Smooth muscle cell of the brain vasculature (primary cell): ENCODE measurements at places on chromosomes 6 and 20.

DNA sequence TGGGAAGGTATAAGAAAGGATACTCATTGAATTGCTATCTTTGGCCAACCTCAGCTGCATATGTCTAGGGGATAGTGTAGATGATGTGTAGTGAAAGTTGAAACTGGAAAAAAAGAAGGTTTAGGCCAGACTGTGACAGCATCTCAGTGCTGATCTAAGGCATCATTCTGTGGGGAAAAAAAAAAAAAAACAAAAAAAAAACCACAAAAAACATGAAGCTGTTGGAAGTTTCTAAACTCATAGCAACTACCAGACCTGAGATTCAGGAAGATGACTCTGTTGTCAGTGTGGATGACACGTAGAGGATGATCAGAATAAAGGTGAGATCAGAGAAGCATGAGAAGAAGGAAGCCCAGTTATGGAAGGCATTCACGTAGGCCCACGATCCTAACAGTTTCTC lies 100.8 kb upstream of the CNKSR3 start:
- no peak for DNase-seq

DNA sequence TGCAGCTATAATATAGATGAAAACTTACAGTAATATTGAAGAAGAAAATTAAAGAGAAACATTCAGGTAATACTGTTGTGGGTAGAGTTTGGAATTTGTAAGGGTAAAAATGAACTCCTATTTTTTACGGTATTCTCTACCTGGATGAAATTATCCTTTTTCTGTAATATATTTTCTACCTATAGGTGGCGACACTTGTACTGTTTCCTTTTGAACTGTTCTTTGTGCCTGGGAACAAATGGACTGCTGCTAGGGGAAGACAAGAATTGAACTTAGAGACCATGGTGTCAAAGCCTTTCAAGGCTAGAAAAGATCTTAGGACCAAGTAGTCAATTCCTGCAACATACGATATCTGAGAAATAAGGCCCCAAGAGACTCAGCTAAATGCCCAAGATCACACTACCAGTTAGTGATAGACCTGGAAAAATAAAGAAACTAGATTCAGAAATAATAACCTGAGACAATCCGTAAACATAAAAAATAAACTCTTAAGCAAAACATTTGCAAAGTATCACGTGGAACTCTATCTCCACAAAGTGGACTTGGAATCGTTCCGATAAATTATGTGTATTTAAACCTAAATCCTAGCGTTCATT lies 383.8 kb downstream of the TFAP2A start:
- DNase-seq: no peak

DNA sequence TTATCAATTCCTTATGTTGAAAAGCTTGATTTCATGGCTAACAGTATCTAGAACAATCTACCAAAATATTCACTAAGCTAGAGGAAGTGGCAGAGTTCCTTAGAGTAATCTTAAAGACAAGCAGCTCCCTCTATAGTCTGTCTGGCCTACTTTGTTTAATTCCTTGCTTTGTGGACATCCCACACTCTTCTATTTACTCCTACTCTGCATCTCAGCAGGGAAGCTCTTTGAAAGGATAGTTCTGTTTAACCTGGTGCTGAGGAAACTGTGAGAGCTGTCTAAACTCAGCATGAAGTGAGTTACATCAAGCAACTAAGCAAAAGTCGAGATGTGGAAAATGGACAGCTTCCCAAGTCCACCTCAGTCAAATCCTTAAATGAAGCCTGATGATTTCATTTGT lies 4.3 kb downstream of the REV3L start:
- DNase-seq: peak; percentile 49

- DNase-seq: no peak
These were observed 522.5 kb downstream of the EPM2A start for GRCh38 chr6:145212813-145213212.

- no peak for DNase-seq
These were observed 24.6 kb downstream of the KDM1B start for GRCh38 chr6:18179770-18180356.

DNA sequence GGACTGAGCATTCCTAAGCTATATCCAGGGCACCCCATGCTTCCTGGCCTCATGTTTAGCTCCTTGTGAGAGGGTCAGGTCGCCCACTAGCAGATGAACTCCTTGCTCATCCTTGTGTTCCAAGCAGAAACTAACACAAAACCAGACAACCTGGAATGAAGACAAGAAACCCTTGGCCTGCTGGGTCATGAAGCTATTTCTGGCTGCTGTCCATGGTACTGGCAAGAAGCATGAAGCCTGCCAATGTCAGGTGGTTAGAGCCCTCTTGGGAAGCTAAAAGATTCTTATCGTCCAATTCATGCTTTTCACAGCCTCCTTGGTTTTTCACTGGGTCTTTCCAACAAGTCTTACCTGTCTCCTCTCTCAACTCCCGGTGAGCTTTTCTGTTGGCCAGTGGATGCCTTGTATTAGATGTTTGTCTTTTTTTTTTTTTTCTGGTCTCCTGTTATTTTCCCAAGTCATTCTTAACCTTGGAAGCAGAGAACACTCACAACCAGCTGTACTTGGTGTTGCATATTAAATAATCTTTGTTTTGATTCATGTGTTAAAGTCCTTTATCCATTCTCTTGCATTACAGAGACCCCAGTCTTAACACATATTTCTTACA lies 180.3 kb downstream of the ANKRD60 start:
- peak; percentile 23 for DNase-seq

GRCh38 chr6:101395345-101395744 lies 1.8 kb downstream of the GRIK2 start:
- no peak for DNase-seq

DNA sequence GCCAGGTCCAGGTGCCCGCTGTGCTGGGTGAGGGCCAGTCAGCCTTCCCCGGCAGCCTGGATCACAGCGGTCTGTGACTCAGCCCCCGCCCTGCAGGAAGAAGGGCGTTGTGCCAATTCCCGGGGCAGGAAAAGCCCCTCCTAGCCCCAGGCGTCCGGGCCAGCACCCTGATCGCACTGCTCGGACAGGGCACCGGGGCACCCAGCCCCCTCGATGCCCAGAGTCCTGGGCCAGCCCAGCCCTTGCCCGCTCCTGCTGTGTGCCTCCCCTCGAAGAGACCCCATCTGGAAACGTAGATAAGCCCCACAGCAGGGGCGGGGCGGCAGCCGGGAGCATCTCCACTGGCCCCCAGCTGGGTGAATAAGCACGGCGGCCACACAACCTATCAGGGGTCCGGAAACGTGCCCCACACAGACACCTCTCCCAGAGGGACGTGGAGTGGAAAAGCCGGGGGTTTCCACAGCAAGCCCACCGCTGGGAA lies 9.9 kb downstream of the LAMA5 start:
- peak; percentile 70 for DNase-seq

- DNase-seq: no peak
These were observed 45.1 kb downstream of the OGFRL1 start for GRCh38 chr6:71333697-71334096.

DNA sequence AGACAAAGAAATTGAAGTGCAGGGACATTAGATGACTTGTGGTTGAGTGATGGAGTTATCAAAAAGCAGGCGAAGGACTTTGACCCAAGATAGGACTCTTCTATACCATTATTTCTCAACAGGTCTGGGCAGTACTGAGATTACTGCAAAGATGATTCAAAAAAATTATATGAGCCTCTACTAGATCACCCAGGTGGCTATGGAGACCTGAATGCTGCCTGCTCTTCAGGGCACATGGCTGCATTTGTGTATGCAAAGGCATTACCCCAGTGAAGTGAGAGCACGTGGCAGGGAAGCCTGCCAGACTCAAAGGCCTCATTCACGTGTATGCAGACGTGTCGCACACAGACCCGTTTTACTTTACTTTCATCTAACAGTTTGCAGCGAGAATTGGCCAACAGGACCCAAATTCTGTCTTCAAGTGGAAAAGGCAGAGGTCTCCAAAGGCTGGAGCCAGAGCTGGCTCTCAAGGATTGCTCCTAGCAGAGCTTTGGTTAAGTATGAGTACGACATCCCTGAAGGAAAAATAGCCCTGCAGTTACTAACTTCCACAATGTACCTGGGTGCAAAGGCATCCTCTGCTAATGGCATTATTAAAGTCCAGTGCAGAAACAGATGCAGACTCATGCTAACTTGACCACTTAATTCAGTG lies 113.8 kb upstream of the ARMC2 start:
- no peak for DNase-seq

DNA sequence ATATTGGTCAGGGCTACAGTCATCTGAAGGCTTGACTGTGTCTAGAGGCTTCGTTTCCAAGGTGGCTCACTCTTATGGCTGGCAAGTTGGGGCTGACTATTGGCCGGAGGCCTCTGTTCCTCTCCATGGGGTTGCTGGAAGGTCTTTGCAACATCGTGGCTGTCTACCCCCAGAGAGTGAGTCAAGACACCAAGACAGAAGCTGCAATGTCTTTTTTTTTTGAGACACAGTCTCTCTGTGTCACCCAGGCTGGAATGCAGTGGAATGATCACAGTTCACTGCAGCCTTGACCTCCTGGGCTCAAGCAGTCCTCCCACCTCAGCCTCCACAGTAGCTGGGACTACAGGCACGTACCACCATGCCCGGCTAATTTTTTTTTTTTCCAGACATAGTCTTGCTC lies 29.4 kb upstream of the KIF3B start:
- no peak for DNase-seq

- DNase-seq: no peak
These were observed 72.9 kb downstream of the SLC22A3 start for GRCh38 chr6:160420969-160421556.

GRCh38 chr6:53119349-53119748 lies 29.3 kb downstream of the GCM1 start:
- no peak for DNase-seq

GRCh38 chr20:62925420-62926228 lies 681 bp downstream of the DIDO1 start:
- no peak for DNase-seq

- DNase-seq: peak; percentile 18
These were observed 622 bp upstream of the KIZ start for GRCh38 chr20:21125072-21125848.

- DNase-seq: no peak
These were observed 77.5 kb upstream of the BEND3 start for GRCh38 chr6:107192830-107193229.

- DNase-seq: no peak
These were observed 132.5 kb downstream of the EPM2A start for GRCh38 chr6:145602726-145603326.

DNA sequence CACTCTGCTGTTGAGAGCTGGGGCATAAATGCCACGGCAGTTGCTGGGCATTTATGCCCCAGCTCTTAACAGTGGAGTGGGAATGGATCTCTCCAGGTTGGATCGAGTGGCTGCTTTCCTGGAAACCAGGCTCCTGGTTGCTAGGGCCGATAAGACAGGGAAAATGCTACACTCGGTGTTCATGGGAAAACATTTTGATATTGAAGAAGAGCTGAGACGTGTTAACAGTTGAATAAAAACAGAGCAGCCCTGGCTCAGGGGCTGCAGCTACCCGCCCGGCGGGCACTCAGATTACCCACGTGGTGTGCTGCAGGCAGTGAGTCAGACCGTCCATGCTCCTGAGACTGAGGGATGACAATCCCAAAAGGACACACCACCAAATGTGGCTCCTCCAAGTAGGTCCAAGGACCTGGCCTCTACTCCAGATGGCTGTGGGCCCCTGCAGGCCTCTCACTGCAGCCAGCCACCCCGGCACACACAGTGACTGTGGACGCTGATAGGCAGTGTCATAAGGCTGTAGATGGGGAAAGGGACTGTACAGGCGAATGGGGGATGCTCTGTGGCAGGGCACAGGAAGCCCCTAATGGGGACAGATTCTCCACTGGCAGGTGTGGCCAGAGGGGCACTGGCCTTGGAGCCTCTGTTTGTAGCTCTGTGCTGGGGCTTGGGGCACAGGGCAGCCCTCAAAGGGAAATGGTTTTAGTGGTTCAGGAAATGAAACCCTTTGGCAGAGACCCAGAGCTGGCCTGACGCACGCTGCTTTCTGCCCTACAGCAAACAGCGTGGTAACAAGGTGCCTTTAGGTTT lies 237.8 kb downstream of the LY86 start:
- DNase-seq: no peak

GRCh38 chr6:37492236-37492972 lies 7.3 kb downstream of the CCDC167 start:
- no peak for DNase-seq

DNA sequence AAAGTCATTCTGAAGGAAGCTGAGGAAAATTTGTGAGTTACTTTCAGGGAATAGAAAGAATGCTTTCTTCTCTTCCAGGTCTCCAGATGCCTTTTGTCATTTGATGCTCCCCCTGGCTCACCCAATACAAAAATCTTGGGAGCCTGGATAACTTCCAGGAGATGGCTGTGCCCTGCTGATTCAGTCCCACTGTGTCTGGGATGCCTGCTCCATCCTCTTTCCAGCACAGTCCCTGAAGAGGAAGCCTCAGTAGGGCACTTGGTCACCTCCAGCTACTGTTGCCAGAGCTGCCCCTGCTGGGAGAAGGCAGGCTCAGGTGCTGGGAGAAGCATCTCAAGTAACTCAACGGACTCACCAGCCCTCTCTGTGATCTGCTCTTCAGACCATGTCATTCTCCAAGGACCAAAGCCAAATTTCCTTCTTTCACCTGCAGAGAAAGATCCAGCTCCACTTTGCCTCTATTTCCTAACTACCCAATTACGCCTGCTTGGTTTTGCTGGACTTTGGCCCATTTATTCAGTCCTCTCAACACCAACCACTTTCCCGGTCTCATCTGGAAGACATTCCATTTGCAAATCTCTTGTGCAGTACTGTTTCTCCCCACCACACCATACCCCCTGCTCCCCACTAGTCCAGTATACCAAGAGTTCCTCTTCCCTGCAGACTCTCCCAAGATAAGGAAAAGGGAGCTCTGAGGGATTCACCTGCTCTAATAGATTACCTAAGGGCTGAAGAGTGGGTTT lies 53.3 kb downstream of the SLC23A2 start:
- DNase-seq: no peak

DNA sequence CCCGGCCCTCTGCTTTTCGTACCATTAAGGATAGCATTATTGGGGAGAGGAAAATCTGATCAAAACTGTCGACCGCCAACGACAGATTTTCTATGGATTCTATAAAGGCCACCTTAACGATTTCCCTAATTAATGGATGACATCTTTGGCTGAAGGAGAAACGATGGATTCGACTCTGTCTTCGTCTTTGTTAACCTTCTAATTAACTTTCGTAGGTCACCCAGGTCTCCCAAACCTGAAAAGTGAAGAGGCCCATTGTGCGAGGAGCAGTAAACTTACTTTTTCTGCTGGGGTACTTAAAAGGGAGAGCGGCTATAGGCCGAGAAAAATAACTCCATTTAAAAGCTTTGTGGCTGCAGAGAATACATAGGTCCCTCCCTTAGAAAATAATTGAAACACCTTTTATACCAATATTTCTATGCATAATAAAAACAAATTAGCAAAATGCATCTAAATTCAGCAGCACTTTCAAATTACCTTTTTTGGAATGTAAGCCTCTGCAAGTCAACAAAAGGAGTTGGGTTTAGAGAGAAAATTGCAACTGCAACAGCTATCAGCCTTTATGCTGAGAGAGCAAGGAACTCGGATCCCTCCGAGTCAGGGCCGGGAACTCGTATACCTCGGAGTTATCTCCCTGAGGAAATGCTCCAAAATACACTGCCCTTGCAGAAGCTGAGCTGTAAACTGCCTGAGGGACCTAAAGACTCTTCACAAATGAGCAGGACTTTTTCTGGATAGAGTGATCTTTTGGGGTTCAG lies 31.4 kb upstream of the NR2E1 start:
- no peak for DNase-seq
